Body of pancreas (tissue), 4 donors: ENCODE measurements at places on chromosomes 6 and 20.
A peak's percentile ranks its signal among the peaks of the same experiment; 100 is the strongest.

DNA sequence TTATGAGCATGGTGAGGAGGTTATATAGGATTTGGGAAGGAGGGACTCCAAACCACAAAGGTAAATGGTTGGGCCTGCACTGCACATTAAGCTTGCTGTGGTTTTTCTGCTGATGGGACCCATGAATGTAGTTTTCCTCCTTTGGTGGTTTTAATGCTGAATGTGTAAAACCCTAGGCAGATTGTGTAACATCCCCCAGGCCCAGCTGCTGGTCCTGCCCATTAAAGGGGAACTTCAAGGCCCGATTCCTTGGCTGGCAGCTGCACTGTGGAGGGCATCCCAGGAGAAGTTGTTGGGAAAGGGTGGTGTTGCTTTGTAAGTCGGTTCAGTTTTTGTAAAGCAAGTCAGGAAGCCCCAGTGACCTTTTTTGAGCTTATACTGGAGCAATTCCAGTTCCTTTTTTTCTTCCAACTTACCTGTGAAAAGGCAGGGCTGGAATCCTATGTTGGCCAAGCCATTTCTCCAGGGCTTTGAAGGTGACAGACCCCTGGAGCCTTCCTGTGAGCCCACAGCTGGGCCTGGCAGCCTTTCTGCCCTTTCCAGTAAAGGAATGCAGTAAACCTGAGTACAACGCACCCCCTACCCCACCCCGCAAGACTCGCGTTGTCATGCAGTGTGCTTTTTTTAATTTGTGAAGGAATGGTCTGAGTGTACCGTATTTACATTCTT lies 43.1 kb upstream of the NAA20 start:
- DNase-seq: peak; percentile 60

- DNase-seq: no peak
Measured at GRCh38 chr6:136180704-136181511, 69.2 kb downstream of the MTFR2 start.

GRCh38 chr6:170032706-170033309 lies 258.1 kb downstream of the DLL1 start:
- no peak for DNase-seq

DNA sequence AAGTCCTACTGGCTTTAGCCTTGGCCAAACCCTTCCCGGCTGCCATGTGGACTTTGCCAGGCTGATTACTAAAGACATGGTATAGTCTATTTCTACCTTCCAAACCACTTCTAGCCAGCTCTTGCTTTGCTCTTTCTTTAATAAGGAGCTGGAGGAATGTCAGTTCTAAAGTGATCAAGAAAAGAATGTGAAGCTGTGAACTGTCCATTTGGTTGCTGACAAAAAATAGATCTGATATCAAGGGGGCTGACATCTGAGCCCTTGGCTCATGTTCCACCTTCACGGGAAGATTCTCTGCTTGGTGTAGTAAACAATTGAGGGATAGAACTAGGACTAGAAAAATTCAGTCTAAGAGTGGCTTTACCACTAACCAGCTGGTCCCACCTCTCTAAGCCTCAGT lies 22.6 kb downstream of the GNAS-AS1 start:
- no peak for DNase-seq

DNA sequence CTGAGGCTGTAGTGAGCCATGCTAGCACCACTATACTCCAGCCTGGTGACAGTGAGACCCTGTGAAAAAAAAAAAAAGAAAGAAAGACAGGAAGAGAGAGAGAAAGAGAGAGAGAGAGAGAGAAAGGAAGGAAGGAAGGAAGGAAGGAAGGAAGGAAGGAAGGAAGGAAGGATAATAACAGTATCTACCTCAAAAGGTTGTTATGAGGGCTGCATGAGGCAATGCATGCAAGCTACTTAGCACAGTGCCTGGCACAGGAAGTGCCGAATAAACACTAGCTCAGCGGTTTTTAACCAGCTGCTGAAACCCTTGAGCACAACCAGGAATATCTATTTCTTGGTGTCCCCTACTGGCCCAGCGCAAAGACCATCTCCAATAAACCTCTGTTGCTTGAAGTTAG lies 62.3 kb upstream of the TBC1D7 start:
- DNase-seq: no peak

- DNase-seq: no peak
Measured at GRCh38 chr6:131163886-131164285, 28.6 kb downstream of the AKAP7 start.

- DNase-seq: no peak
Measured at GRCh38 chr6:82056567-82056966, 191.0 kb downstream of the IBTK start.

- peak; percentile 83 for DNase-seq
Measured at GRCh38 chr20:2206957-2207769, 88.6 kb upstream of the TGM3 start.

GRCh38 chr20:50095476-50096078 lies 17.4 kb downstream of the UBE2V1 start:
- DNase-seq: no peak

DNA sequence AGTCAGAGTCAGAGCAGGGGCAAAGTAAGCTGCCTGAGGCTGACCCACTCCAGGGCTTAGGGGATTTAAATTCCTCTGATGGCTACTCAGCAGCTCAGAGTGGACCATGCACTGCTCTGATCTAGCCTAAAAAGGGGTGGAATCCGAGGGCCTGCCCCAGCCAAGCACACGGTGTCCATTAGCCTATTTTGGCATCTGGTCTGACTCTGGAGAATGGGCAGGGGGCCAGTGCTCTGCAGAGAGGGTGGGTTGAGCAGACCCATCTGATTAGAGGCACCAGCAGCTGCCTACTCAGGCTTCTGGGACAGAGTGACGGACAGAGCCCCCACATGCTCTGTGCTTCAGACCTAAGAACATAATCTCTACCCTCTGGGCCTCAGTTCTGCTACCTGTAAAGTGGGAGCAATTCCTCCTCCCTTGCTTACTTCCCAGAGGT lies 25.9 kb upstream of the TGM2 start:
- no peak for DNase-seq

GRCh38 chr20:24948939-24949679 lies at the start of gene CST7:
CST7 (plus strand) TSS chr20:24949269; CDS start chr20:24949506, 237 bp downstream.
- peak; percentile 10 for DNase-seq

- no peak for DNase-seq
Measured at GRCh38 chr6:52089758-52090348, 2.4 kb upstream of the PKHD1 start.

- DNase-seq: no peak
Measured at GRCh38 chr20:24700166-24700860, 230.9 kb downstream of the SYNDIG1 start.

GRCh38 chr6:119090256-119090655 lies 11.8 kb upstream of the FAM184A start:
- no peak for DNase-seq

DNA sequence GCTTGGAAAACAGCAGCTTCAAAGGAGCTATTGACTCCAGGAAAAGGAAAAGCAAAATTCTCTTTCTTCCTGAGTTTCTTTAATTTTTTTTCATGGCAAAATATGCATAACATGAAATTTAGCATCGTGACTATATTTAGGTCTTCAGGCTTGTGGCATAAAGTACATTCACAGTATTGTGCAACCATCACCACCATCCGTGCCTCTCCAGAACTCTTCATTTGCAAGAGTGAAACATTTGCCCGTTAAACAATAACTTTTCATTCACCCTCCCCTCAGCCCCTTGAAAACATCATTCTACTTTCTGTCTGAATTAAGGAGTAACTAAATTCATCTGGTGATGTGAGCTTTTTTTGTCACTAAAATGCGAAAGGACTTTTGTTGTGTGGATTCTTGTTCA lies 251.7 kb downstream of the PHACTR1 start:
- DNase-seq: no peak

GRCh38 chr6:4253604-4254231 lies 118.3 kb upstream of the ECI2 start:
- DNase-seq: peak; percentile 49

- no peak for DNase-seq
Measured at GRCh38 chr6:146946559-146946958, 257.7 kb upstream of the STXBP5 start.

DNA sequence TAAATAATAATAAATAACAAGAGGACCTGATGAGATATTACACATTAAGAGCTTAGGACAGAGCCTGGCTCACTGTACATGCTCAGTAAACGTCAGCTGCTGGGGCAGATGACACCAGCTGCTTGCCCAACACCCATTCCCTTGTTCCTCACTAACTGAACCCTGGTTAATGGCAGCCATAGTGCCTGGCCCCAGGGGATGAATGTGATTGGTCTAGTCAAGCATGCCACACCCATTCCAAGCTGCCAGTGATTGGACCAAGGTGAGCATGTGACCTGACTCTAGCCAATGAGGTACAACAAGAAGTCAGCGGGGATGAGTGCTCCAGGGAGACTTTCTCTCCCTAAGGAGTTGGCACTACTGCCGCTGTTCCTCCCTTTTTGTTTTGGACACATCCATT lies 85.1 kb upstream of the PTPN1 start:
- DNase-seq: no peak

GRCh38 chr6:14348389-14348788 lies 230.8 kb downstream of the CD83 start:
- DNase-seq: no peak

GRCh38 chr6:39184906-39185580 lies 44.2 kb downstream of the KCNK5 start:
- peak; percentile 78 for DNase-seq

GRCh38 chr6:32081168-32081990 lies 27.8 kb downstream of the TNXB start:
- peak; percentile 33 for DNase-seq

GRCh38 chr6:53984581-53984980 lies 126.7 kb upstream of the MLIP start:
- DNase-seq: no peak
